Sigmoid colon (tissue), 7 donors: ENCODE measurements at places on chromosomes 11 and 22. TPM values are rescaled to one million over a fixed set of nuclear protein-coding genes. Genes with fewer than 3 reads are reported as not detected.

- DNase-seq: no peak
- no peaks in the 10 kb centered on the region for H3K27me3 ChIP-seq
- H3K36me3 ChIP-seq: no peaks in the 10 kb centered on the region
- no peaks in the 10 kb centered on the region for H3K4me1 ChIP-seq
Observed at GRCh38 chr11:72189455-72190250, 2.3 kb upstream of the FOLR1 start.

DNA sequence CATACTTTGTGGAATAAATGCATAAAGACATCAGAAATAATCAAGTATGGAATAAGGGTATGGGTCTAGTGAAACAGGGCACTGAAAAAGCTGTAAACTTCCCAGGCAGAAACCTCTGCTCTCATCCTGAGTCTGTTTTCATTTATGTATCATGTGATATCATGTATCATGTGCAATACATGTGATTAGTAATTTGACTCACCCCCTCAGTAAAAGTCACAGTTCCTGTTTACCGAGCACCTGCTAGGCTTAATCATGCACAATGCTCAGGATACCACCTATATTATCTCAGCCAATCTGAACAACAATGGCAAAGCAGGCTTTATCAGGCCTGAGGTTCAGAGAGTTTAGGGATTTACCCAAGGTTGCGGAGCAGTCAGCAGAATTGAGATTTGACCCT, 250.6 kb upstream of the TENM4 start:
- no peak overlapping the region for H3K4me3 ChIP-seq
- H3K36me3 ChIP-seq: no peaks in the 10 kb centered on the region
- H3K4me1 ChIP-seq: no peaks in the 10 kb centered on the region
- DNase-seq: no peak

DNA sequence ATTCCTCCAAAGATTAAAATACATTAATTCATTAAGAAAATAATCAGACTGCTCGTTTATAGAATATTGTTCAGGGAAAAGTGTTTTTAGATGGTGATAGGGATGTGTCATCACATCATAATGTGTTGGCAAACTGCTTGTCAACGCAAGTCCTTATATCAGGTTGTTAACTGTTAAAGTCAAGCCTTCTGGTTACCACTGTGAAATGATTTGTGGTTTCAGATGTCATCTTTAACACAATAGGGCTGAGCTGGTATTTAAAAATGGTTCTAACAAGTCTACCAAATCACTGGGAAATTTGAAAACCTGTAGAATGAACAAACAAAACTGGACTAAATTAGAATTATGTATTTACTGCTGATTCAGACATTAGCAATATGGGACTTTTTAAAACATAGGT, 2.4 kb upstream of the MMP13 start:
- no peaks in the 10 kb centered on the region for H3K27me3 ChIP-seq
- H3K36me3 ChIP-seq: no peaks in the 10 kb centered on the region
- DNase-seq: no peak
- H3K4me1 ChIP-seq: no peaks in the 10 kb centered on the region
- H3K27ac ChIP-seq: no peak overlapping the region
- no peak overlapping the region for H3K4me3 ChIP-seq

DNA sequence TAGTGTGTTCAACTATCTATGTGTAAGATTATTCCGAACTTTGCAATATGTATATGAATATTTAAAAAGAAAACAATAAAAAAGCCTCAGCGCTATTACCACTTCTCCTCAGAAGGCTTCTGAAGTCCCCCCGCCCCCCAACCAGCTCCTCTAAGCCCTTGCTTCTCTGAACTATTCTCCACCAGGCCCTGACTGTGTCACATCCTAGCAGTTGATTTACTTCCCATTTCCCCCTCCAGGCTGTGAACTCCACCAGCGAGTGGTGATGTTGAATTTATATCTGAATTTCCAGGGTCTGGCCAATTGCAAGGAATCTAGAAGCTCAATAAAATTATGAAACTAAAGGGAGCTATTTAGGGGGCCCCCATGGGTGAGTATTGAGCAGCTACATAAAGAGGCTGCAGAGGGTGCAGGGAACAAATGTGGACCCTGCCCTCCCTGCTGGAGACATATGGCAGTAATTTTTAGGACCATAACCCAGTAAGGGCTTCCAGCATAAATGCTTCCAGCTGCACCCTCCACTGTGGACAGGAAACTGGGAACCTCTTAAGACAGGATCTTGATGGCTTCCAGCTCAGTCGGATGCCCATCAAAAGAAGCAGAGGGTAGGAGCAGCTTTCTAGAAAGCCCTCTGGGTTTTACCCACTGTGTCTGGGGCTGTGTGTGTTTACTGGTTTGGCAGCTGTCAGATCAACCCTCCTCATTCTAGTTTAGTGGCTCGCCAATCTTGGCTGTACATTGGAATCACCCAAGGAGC, 81.4 kb downstream of the TIMP3 start:
- H3K36me3 ChIP-seq: no peaks in the 10 kb centered on the region
- peaks cover 7% of the 10 kb centered on the region for H3K4me1 ChIP-seq
- no peak overlapping the region for H3K27ac ChIP-seq
- no peaks in the 10 kb centered on the region for H3K27me3 ChIP-seq

- H3K27ac ChIP-seq: no peak overlapping the region
- H3K27me3 ChIP-seq: no peaks in the 10 kb centered on the region
- no peaks in the 10 kb centered on the region for H3K36me3 ChIP-seq
- no peak for DNase-seq
- no peak overlapping the region for H3K4me3 ChIP-seq
- H3K4me1 ChIP-seq: no peaks in the 10 kb centered on the region
Observed at GRCh38 chr11:32817181-32817851, 12.4 kb upstream of the PRRG4 start.

DNA sequence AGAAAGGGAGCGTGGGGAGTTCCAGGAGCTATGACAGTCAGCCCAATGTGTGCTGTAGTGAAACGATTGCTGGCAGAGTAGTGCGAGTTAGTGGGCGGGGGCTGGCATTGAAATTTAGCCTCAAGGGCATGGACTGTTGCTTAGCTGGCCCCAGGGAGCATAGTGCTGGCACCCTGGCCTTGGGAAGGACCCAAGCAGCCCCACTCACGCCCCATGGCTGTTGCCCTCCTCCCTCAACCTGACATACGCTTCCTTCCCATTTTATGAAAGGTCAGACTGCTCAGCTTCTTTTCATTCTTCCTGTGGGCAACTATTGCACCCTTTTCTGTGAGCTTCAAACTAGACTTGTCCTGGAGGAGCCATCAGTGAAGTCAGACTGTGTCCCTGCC, 52.0 kb upstream of the SUSD2 start:
- no peaks in the 10 kb centered on the region for H3K4me1 ChIP-seq
- no peak overlapping the region for H3K27ac ChIP-seq
- H3K36me3 ChIP-seq: no peaks in the 10 kb centered on the region
- DNase-seq: no peak
- H3K4me3 ChIP-seq: no peak overlapping the region
- no peaks in the 10 kb centered on the region for H3K27me3 ChIP-seq

- no peak for DNase-seq
- no peaks in the 10 kb centered on the region for H3K4me1 ChIP-seq
- H3K36me3 ChIP-seq: peaks cover 12% of the 10 kb centered on the region
- no peak overlapping the region for H3K4me3 ChIP-seq
Observed at GRCh38 chr11:76086743-76087635, 119.3 kb downstream of the WNT11 start.

Gene HTR3B
- total RNA-seq: not detected

Gene TMEM191C
- total RNA-seq: 0.71 TPM

Gene CHID1
- 47.1 TPM for total RNA-seq

Gene BMAL1
- 21.0 TPM for total RNA-seq

Gene SCUBE1
- total RNA-seq: 0.81 TPM
